ENCODE measurements at places on chromosomes 13 and 19. TPM values are rescaled to one million over a fixed set of nuclear protein-coding genes. Genes with fewer than 3 reads are reported as not detected.

DNA sequence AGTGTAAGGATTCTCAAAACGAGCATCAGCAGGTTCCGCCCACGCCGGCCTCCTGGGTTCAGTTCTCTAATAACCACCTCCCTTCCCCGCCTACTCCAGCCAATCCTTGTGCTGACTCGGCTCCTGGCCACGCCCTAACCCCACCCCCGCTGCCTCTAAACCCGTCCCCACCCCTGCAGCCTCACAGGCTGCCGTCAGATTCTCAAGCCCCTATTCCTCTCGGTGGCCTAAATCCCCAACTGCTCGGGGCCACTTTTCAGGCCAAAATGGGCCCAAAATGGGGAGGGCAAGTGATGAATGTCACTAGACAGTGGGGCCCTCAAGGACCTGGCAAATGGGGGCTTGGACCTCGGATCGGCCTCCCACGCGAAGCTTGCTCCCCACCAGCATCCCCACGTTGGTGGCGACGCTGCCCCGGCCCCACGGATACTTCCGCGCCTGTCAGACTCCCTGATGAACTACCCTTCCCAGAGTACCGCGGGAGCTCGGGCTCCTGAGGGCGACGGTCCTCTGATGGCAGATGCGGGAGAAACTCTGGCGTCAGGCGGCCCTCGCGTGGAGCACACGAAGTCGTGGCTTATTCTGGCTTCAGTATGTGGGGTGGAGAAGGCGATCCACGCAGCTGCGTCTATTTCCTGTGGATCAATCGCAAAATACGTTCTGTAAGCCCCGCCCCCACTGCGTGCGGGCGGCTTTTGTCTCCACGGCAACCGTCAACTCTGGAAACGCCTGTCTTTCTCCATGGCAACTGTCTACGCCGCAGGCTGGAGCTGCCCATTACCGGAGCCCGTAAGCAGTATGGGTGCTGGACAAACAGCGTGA, 24.8 kb downstream of the ZNF473 start:
- peak; percentile 78 for DNase-seq

DNA sequence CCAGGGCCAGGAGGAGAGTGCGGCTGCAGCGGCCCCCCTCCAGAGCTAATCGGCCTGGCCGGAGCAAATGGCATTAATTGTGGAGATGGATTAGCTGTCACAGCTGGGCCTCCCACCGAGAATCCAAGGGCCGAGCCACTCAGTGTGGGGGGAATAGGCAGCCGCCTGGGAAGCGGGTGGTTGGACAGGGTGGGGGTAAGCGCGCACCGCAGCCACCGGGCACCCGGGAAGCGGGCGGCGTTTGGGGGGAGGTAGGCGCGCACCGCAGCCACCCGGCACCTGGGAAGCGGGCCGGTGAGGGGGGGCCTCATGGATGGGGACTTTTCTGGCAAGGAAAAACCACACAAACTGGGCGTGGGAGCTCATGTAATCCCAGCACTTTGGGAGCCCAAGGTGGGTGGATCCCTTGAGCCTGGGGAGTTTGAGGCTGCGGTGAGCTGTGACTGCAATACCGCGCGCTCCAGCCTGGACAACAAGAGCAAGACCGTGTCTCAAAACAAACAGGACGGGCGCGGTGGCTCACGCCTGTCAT, 9.7 kb downstream of the R3HDM4 start:
- DNase-seq: no peak

DNA sequence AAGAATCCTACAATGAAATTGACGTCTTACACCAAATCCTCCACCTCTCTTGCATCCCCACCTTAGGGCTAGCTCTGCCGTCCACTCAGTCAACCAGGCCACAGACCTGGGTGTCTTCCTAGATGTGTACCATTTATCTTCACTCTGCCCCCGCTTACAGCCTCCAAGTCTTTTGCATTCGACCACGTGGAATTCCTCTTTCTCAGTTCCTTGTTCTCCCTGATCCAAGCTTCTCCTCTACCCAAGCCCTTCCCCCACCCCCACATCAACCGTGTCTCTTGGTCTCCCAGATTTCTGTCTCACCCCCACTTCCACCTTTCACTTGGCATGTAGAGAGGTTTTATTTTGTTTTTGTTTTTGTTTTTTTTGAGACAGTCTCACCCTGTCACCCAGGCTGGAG, 1.2 kb upstream of the DMWD start:
- DNase-seq: no peak

GRCh38 chr13:34153428-34154180, 335.7 kb downstream of the RFC3 start:
- no peak for DNase-seq

GRCh38 chr13:95660981-95661581, 15.9 kb upstream of the DNAJC3 start:
- DNase-seq: no peak

DNA sequence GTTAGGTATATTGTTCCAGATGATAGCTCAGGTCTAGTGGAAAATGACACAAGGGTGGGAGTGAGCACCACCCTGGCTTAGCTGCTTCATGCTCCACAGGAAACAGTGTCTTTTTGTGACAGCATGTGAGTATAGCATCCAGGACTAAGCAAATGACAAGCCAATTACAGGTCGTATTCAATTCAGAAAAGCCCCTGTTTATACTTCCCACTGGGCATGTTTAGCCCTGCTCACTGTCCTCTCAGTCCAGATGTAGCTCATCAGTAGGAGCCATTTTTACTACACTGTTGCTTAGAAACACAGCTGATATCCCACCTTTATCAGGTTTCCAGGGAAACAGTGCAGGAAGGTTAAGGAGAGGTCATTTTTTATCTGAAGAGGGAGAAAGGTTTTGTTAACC, 8.0 kb downstream of the ABHD13 start:
- DNase-seq: no peak

Gene NAA16
- total RNA-seq: 14.5 TPM

Gene RDH8
- total RNA-seq: not detected
